ENCODE measurements at places on chromosomes 12 and 14.
A peak's percentile ranks its signal among the peaks of the same experiment; 100 is the strongest.

DNA sequence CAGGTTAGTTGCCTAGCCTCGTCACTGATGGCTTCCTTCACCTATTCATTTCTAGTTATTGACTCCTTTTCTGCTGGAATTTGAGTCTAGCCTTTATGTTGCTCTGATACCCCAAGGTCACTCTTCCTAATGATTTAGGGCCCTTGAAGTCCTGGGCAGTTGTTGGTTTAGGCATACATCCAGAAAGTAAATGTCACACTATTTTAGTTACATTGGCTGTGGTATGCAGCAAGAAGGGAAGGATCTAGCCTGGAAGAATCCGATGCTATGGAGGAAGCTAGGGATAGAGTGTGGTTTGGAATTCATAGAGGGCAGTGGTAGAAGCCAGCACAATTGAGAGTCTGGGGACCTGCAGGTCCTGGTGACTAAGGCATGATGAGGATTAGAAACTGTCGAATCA lies 38.0 kb downstream of the RGS6 start:
- DNase-seq: no peak

DNA sequence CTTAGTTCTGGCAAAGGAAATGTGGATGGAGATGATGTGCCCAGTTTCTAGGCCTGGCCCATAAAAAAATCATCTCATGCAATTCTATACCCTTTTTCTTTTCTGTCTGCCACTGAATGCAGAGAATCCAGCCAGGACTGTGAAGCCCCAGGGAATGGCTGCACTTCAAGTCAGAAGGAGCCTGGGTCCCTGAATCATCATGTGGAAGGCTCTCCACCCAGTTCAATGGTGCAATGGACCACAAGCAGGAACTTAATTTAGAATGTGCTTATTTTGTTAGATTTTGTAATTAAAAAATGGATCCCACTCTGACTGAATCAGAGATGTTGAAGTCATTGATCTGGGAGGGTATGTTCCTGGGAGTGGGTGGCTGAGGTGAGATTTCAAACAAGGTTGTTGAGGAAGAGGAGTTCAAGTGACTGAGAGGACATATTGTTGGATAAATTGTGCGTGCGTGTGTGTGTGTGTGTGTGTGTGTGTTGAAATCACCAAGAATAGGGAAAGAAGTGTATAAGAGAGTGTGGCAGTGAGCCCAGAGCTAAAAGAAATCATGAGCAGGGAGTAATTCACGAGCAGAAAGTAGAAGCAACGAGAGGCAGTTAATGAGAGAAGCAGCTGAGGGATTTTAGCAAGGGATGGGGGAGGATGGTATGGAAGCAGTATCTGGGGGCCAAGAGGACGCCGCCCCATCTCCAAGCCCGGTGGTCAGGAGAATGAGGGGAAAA lies 125.4 kb downstream of the TMX1 start:
- DNase-seq: no peak

GRCh38 chr12:62256408-62257096 lies 3.7 kb upstream of the USP15 start:
- DNase-seq: peak; percentile 71

DNA sequence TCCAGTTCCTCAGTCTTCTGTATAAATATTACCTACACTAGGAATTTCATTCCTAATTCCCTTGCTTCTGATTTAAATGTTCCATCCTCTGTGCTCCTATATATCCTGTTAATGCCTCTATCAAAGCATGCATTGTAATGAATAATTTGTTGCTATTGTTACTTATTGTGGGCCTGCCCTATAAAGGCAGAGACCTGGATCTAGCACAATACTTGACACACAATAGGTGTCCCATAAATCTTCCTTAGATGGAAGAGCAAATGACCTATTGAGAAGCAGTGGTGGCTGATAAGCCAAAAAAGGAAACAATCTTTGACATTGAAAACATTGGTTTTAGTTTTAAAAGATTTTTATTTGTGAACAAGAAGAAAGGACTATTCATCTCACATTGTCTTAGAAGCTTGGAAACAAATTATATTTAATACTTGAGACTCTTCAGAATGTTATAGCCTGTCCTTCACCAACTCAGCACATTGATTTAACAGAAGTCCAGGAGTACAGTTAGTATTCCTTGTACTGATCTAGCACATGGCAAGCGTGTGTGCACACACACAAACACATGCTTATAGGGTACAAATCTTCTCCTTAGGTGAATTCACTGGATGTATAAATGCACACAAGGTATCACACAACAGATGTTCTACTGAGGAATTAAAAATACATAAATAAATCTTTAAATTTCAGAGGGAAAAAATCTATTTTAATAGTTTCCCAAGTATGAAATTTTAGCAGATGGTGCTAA lies 135.9 kb downstream of the DUSP6 start:
- DNase-seq: no peak

- DNase-seq: no peak
These were observed 81.9 kb downstream of the PELI2 start for GRCh38 chr14:56199982-56200577.

- DNase-seq: peak; percentile 56
These were observed at the start of gene TMEM63C for GRCh38 chr14:77181603-77182437. Gene TMEM63C (plus strand): TSS chr14:77181798. CDS start chr14:77218814, 37,016 bp downstream.
